ENCODE measurements at places on chromosomes 1 and 21.
A peak's percentile ranks its signal among the peaks of the same experiment; 100 is the strongest.

DNA sequence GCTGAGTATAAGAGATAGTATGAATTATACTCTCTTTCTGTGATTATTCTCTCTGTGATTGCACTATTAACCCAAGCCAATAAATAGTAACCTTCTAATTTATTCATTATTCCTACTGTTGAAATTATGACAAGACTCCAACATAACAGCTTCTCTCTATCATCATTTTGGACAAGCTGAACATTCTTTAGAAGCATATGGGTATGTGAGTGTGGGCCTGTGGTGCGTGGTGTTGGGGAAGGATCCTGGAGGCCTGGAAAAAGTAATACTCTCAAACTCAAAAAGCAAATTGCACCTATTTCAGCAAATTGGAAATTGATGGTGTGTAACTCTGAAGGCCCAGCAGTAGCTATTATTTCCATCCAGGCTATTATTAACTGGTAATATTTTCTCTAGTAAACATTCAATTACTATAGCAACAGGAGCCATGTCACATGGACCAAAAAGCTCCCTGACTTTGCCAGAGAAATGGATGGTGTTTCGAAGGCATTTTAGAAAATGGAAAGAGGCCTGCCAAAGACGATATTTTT, 502.8 kb downstream of the LTN1 start:
- no peak for DNase-seq

DNA sequence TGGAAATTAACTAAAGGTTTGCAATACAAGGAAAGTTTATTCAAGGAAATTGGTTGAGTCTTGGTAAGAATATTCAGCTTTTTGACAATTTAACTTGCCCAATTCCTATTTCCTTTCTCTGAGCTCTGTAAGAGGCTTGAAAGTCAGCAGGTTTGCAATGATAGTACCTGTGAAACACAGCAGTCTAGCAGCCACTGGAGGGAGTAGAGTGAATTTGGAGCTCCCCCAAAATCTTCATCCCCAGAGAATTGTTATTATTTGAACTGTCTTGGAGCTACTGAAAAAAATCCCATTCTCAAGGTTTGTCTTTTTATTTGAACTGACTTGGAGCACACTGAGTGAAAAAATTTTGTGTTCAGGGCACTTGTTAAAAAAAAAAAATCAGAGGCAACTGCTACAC, 654.2 kb upstream of the PKN2 start:
- no peak for DNase-seq

DNA sequence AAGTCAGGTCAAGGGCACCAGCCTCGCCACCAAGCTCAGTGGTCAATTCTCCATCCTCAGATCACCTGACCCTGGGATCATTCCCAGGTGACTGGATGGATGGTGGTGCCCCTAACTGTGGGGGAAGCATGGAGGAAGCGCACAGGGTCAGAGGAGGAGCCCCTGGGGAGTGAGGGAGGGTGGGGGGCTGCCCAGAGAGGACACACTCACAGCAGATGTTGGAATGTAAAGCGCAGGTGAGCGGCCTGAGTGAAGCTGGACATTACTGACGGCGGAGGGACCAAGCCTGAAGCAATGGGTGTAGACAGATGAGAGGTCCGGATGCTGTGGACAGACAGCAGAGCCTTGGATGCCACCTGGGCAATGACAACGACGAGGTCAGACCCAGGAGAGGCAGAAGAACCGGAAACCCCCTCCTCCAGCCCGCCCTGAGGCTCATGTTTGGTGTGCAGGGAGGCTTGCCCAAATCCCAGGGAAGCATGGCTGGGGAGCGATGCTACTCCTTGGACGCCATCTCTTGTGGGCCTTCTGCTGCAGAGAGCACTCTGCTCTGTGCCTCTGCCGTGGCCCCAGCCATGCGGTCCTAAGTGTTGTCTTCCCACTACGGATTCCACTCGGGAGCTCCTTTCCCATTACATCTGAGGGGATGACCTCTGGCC, 5.7 kb upstream of the CPLANE2 start:
- DNase-seq: no peak

DNA sequence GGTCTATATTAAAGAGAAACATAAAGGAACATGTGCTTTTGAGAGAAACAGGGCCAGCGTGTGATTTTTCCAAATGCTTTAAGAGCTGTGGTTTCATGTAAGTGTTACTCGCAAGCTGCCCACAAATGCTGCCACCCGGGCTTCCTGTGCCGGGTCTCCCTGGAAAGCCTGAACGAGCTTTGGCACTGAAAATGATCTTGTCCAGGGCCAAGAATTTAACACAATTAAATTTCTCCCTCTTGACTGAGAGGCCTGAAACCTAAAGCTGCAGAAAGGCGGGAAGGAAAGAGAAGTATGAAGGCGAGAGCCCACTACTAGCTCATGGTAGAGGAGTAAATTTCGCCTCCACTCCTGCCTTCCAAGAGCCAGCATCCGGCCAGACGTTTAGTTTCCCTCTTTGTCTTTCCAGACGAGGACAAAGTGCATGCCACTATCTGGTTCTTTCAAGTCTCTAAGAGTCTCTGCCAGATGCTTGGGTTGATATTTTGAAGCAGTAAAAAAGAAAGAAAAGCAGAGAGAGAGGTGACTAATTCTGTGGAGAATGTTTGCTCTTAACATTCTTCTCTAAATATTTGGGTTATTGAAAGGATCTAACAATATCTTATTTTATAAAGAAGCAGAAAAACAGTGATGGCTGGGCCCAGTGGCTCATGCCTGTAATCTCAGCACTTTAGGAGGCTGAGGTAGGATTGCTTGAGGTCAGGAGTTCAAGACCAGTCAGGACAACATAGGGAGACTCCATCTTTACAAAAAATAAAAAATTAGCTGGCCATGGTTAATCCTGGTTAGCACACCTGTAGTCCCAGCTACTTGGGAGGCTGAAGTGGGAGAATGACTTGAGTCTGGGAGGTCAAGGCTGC, 100.0 kb upstream of the HNRNPU start:
- DNase-seq: no peak

DNA sequence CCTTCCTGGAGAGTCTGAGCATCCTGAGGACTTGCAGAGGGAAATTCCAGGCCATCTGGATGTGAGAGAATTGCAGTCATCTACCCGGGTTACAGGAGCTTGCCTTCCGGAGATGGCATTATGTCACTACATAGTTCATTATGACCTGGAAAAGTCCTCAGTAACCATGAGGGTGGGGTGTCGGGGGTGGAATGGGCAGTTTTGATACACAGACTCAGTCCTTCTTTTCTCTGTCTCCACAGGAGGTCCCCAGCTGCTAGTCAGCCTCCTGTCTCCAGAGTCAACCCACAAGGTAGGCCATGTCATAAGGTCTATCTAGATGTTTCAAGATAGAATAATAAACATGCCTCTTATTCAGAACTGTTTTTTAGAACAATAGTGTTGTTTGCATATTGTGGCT, 268.2 kb upstream of the SGIP1 start:
- DNase-seq: no peak

GRCh38 chr1:66373157-66373591, 160.8 kb upstream of the SGIP1 start:
- DNase-seq: no peak

DNA sequence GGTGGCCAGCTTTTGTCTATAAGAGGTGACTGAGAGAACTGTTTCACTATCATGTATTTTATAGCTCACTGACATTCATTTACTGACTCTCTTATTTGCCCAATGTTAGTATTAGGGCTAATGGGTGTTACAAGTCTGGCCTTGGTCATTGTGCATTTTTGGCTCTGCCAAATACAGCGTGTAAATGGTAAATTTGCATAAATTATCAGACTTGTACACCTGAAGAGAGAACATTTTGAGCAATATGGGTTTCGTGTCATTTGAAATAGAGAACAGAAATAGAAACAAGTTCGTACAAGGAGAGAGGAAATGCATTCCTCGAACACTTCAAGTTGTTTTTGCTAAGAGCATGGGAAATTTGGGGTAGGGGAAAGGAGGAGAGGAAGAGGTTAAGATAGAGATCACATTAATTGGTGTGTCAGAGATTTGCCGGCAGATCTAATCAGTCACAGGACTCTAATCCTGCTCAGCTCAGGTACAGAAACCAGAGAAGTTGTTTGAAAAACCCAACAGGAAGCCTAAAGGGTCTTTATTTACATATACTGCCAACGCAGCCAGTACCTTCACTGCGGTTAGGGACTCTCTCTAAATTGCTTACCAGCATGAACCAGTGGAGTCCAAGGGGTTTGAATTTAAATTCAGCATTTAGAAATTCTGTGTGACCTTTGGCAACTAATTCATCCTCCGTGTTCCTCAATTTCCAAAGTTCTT, 261.5 kb downstream of the GPATCH2 start:
- DNase-seq: no peak

- DNase-seq: no peak
These were observed 179.5 kb downstream of the TTLL7 start for GRCh38 chr1:83819436-83819835.

DNA sequence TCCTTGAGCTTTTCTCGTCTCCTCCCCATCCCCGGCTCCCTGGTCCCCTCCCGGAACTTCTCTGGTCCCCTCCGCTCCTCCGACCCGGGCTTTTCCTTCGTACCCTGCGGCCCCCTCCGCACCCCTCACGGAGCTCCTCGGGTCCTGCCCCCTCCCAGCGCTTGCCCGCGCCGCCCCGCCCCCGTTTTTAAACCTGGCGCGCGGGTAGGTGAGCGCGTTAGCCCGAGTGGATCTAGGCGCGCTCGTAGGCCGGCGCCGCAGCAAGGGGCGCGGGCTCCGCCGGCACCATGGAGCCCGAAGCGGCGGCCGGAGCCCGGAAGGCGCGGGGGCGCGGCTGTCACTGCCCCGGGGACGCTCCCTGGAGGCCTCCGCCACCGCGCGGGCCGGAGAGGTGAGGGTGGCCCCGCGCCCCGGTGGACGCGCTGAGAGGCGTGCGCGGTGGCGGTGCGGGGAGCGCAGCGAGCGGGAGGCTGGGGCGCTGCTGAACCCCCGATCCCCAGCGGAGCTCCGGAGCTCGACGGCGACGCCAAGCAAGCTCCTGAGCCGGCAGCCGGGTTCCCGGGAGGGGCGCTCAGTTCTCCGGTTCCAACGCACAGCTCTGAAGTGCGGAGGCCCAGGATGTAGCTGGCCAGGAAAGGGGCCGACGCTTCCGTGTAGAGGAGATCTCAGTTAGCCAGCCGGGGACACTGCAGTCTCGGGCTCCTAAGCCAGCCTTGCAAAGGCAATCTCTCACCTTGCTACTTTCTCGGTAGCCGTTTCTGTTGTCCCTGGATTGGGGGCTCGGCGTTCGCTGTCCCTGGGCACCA, at the start of gene RIPPLY3:
Gene RIPPLY3 (plus strand): TSS at position 217 of the 806 bp plus-strand sequence. CDS start 71 bp downstream, at position 288.
- peak; percentile 8 for DNase-seq

DNA sequence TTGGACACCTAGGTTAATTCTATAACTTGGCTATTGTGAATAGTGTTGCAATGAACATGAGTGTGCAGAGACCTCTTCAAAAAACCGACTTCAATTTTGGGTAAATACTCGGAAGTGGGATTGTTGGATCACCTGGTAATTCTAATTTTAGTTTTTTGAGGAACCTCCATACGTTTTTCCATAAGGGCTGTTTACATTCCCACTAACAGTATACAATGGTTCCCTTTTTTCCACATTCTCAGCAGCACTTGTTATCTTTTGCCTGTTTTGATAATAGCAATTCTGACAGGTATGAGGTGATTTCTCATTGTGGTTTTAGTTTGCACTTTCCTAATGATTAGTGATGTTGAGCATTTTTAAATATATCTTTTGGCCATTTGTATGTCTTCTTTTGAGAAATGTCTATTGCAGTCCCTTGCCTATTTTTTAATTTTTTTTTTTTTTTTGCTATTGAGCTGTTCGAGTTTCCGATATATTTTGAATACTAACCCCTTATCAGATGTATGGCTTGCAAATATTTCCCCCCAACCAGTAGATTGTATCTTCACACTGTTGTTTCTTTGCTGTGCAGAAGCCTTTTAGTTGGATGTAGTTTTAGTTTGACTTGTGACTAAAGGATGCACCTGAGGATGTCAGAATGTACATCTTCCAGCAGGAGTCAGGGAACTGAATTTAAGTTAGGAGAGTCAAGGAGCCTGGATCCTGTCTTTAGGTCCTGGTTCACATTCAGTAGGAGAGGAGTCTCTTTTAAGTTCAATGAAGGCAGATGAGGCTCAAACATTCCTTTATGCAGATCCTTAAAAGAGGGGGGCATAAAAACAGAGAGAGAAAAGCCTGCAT, 120.0 kb downstream of the S1PR1 start:
- DNase-seq: no peak

DNA sequence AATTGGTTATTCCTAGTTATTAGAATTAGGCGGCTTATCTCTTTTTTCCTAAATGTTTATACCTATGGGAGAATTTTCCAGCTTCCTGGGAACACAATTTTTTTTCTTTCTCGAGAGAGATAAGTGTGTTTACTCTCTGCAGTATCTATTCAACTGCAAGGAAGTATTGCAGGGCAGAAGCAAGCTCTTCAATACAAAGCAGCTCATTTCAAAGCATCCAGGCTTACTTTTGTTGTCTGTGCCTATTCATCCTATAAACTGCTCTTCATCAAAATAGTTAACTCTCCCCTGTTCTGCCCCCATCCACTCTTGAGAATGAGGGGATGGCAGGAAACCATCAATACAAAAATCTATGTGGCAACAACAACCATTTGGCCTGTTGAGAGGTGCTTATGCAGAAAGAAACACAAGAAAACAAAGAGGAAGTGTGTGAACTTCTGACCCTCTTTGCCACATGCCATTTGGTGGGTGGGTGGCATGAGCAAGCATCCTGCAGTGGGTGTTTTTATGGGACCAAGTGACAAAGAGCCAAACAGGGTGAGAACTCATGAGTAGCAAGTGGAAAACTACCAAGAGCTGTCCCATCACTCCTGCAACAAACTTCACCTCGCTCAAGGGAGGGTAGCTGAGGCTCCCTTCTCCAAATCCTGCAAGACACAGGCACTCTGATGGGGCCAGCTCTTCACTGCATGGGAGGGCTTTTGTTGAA, 50.6 kb upstream of the MRPS6 start:
- peak; percentile 14 for DNase-seq

DNA sequence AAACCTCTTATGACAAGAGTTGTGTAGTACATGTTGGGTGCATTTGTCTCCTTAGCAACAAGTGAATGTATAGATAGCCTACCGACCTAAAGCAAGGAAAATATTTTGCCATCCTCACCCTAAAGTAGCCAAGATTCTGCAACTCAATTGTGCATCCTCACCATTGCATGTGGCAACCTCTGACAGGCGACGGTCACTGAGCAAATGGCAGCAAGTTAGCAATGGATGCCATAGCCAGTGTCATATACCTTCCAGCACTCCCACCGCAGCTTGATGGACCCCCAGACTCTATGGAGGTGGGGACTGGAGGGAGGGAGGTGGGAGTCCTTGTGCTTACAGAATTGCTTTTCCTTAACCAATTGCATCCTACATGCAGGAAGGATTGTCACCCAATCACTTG, 17.0 kb downstream of the PROX1 start:
- DNase-seq: no peak

DNA sequence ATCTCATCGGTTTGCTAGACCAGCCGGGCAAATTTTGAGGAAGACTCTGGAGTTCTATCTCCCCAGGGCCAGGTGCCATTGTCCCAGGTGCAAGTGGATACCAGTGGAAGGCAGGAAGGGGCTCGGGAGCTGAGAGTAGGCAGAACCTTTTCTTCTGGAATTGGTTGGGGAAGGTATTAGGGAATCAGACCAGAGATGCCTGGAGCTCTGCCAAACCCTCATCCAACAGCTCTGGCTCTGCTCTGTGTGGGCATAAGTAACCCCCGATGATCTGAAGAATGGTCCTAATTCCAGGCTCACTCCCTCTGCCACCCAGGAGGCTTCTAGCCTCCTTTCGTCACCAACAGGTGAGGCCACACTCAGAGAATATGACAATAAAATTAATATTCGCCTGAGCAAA, 69.9 kb downstream of the PGBD5 start:
- DNase-seq: no peak

- DNase-seq: no peak
These were observed 129.6 kb upstream of the ATP1A1 start for GRCh38 chr1:116243333-116244054.
